ENCODE measurements at places on chromosomes 11 and 22. TPM values are rescaled to one million over a fixed set of nuclear protein-coding genes. Genes with fewer than 3 reads are reported as not detected.

The CDPF1 gene
- 11.2 TPM for polyA plus RNA-seq

The APOA5 gene
- polyA plus RNA-seq: 0.09 TPM

The CDK2AP2 gene
- 105 TPM for polyA plus RNA-seq

The VWCE gene
- polyA plus RNA-seq: 5.1 TPM

The EFCAB6 gene
- 1.5 TPM for polyA plus RNA-seq

The BIK gene
- 2.1 TPM for polyA plus RNA-seq

The SNX32 gene
- polyA plus RNA-seq: 6.3 TPM

The SLC22A24 gene
- not detected for polyA plus RNA-seq

The RELA gene
- polyA plus RNA-seq: 53.8 TPM

The MRPL17 gene
- polyA plus RNA-seq: 58.3 TPM

The SEC14L6 gene
- 1.2 TPM for polyA plus RNA-seq

The MMP1 gene
- polyA plus RNA-seq: 5.5 TPM

The KCNJ1 gene
- polyA plus RNA-seq: not detected

The OR51B5 gene
- polyA plus RNA-seq: 0.30 TPM

The MYO7A gene
- 68.4 TPM for polyA plus RNA-seq

The SLC17A6 gene
- not detected for polyA plus RNA-seq

The FOSL1 gene
- polyA plus RNA-seq: 0.15 TPM

DNA sequence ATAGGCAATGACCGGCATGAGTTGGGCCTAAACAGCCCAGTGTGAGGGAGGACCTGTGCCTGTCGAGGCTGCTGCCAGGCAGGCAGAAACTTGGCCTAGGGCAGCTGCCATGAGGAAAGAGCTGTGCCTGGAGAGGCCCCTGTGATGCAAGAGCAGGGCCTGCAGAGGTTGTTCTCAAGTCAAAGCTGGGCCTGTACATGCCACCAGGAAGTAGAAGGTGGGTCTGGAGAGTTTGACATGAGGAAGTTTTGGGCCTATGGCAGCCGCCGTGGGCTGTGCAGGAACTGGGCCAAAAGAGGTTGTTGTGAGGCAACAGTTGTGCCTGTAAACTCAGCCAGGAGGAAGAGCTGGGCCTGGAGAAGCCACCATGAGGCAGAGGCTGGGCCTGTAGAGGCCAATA lies 43.2 kb downstream of the OR4C45 start:
- no peak for DNase-seq
- no peaks in the 10 kb centered on the region for H3K4me1 ChIP-seq
- H3K27ac ChIP-seq: no peak overlapping the region
- H3K27me3 ChIP-seq: no peaks in the 10 kb centered on the region

GRCh38 chr11:73784080-73784634 lies 3.5 kb upstream of the MRPL48 start:
- no peaks in the 10 kb centered on the region for H3K36me3 ChIP-seq
- DNase-seq: no peak
- H3K27ac ChIP-seq: peak overlapping the region; percentile 82
- H3K27me3 ChIP-seq: no peaks in the 10 kb centered on the region
- H3K4me3 ChIP-seq: no peak overlapping the region

DNA sequence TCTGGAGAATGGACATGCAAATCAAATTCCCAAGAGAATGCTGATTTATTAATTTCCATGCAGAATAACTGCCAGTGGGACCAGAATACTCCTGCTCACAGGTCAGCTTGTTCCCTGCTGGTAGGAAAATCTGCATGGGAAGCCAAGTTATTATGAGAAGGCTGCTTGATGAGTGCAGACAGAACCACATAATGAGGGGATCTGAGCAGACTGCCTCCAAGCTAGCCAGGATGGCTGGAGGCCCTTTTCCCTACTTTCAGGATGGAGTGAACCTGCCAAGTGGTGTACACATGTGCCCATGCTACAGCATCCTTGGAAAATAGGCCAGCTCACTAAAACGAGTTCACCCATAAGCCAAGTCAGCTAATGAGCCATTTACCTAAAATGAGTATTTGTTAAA lies 55.2 kb upstream of the ZBED5 start:
- no peak overlapping the region for H3K27ac ChIP-seq
- no peaks in the 10 kb centered on the region for H3K36me3 ChIP-seq
- no peak overlapping the region for H3K4me3 ChIP-seq
- H3K27me3 ChIP-seq: no peaks in the 10 kb centered on the region

GRCh38 chr11:79086056-79086455 lies 354.8 kb downstream of the TENM4 start:
- H3K27ac ChIP-seq: no peak overlapping the region
- peaks cover 9% of the 10 kb centered on the region for H3K4me1 ChIP-seq
- H3K4me3 ChIP-seq: no peak overlapping the region
- no peaks in the 10 kb centered on the region for H3K36me3 ChIP-seq

DNA sequence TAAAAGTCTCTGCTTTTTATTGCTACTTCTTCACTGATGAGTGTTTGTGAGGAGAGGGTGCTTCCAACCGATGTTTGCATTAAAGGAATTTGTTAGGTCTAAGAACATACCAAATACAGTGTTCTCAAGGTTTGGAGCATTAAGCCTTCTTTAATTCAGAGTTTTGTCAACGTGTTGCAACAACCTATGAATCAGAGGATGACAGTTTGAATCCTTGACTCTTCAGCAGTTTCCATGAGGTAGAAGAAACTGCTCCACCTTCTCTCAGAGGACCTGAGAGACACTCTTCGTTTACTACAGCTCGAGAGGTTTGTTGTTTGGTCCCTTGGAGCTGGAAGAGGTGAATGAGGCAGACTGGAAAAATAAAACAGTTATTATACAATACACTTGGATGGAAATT lies 55.7 kb downstream of the NCAM1 start:
- H3K4me3 ChIP-seq: no peak overlapping the region
- no peaks in the 10 kb centered on the region for H3K4me1 ChIP-seq
- no peak for DNase-seq
- peaks cover 2% of the 10 kb centered on the region for H3K27me3 ChIP-seq
- H3K27ac ChIP-seq: no peak overlapping the region

DNA sequence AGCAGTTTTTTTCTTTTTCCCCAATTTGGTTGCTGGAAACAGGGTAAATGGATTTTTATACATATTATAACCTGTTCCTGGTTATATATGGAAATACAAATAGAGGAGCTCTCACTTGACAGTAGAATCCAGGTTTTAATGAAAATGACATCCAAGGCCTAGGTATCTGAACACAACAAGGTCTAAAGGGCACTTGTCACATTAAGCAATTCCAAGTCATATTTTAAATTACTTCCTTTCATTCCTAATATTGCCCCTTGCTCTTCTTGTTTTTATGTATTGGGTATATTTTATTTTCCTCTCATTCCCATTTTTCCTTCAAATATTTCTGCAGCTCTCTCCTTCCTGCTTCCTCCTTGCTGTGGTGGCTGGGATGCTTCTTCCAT lies 27.1 kb downstream of the CTNND1 start:
- H3K4me1 ChIP-seq: peaks cover 81% of the 10 kb centered on the region
- DNase-seq: peak; percentile 61
- H3K27ac ChIP-seq: peak overlapping the region; percentile 85
- peaks cover 17% of the 10 kb centered on the region for H3K36me3 ChIP-seq
- H3K4me3 ChIP-seq: no peak overlapping the region

- peaks cover 48% of the 10 kb centered on the region for H3K27me3 ChIP-seq
- DNase-seq: no peak
- H3K4me1 ChIP-seq: no peaks in the 10 kb centered on the region
- no peak overlapping the region for H3K4me3 ChIP-seq
- H3K36me3 ChIP-seq: no peaks in the 10 kb centered on the region
These were observed 530.6 kb downstream of the MN1 start for GRCh38 chr22:27270818-27271510.

DNA sequence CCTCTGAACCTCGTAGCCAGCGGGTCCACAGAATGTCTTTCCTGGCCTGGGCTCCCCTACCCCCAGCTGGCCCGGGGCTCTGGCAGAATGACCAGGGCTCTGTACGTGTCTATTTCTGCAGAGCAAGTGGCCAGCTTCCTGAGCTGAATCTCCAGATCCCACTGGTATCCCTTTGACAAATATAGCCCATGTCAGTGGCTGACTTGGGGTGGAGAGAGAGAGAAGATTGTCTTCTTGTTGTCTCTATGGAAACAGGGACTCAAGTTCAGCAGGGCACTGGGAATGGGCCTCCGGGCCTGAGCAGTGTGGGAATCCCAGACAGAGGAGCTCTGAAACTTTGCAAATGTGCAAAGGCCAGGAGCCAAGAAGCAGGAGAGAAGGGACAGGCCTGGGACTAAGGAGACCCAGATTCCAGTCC lies 33.9 kb downstream of the ANO1 start:
- H3K36me3 ChIP-seq: no peaks in the 10 kb centered on the region
- no peaks in the 10 kb centered on the region for H3K27me3 ChIP-seq
- peaks cover 7% of the 10 kb centered on the region for H3K4me1 ChIP-seq
- H3K27ac ChIP-seq: no peak overlapping the region

DNA sequence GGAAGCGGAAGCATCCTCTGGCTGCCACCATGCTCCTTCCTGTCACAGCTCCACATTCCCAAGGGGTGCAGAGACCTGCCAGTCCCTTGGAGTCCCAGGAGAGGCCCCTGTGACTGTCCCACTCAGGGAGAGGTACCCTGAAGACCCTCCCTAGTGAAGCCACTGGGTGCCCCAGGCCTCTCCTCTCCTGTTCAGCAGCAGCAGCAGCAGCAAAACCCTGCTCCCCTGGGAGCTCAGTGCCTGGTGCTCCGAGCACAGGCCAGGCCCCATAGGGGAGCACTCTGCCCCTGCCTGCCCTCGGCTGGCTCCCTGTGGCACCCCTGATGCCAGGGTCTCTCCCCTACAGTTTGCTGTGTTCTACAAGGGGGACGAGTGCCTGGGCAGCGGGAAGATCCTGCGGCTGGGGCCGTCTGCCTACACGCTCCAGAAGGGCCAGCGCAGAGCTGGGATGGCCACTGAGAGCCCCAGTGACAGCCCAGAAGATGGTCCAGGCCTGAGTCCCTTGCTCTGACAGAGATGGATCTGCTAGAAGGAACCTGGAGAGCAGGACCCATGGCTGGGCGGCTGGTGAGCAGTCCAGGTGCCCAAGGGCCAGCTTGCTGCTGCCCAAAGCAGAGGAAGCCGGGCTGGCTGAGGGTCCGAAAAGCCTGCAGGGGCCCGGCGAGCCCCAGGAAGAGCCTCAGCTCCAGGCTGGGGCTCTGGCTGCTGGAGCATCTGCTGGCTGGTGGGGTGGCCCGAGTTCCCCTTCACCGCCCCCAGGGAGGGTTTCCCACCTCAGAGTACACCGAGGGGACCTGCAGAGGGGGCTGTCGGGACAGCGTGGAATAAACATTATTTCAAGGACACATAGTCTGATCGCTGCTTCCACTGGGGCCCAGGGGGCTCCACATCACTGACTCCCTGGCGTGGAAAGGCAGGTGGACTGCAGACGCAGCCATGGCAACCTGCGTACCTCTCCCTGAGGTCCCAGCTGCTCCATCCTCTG lies 21.3 kb downstream of the TRMU start:
- DNase-seq: no peak
- H3K36me3 ChIP-seq: peaks cover 70% of the 10 kb centered on the region
- H3K4me1 ChIP-seq: peaks cover 1% of the 10 kb centered on the region

GRCh38 chr11:10657308-10658271 lies 36.0 kb downstream of the IRAG1 start:
- no peak overlapping the region for H3K27ac ChIP-seq
- H3K4me1 ChIP-seq: peaks cover 8% of the 10 kb centered on the region
- H3K36me3 ChIP-seq: no peaks in the 10 kb centered on the region
- H3K4me3 ChIP-seq: no peak overlapping the region
- DNase-seq: no peak

DNA sequence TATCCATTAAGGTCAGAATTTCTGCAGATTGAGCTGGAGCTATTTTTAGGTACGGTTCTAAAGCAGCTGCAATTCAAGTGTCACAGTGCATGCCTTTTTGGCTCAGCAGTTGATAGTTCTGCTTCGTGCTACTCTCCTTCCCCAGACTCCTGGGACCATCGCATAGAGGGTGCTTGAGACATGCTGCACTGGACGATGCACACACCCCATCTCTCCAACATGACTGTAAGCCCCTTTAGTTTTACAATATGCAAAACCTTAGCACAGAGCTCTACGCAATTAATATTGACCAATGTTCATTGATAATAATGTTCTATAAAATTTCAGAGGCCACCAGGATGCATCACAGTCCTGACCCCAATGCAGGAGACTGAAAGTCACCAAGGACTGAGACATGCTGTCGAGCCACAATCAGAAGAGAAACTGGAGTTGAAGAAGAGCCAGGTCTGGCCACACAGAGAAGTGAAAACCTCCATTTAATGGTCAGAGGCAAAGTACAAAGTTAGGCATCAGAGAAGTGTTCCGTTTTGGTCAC lies 120.9 kb upstream of the ZC3H12C start:
- no peaks in the 10 kb centered on the region for H3K36me3 ChIP-seq
- H3K4me1 ChIP-seq: no peaks in the 10 kb centered on the region
- H3K4me3 ChIP-seq: no peak overlapping the region
- H3K27ac ChIP-seq: no peak overlapping the region
- no peaks in the 10 kb centered on the region for H3K27me3 ChIP-seq
- DNase-seq: no peak

GRCh38 chr11:20008871-20009644 lies 151.2 kb downstream of the DBX1 start:
- H3K36me3 ChIP-seq: no peaks in the 10 kb centered on the region
- no peak overlapping the region for H3K4me3 ChIP-seq
- no peaks in the 10 kb centered on the region for H3K27me3 ChIP-seq
- peaks cover 28% of the 10 kb centered on the region for H3K4me1 ChIP-seq

DNA sequence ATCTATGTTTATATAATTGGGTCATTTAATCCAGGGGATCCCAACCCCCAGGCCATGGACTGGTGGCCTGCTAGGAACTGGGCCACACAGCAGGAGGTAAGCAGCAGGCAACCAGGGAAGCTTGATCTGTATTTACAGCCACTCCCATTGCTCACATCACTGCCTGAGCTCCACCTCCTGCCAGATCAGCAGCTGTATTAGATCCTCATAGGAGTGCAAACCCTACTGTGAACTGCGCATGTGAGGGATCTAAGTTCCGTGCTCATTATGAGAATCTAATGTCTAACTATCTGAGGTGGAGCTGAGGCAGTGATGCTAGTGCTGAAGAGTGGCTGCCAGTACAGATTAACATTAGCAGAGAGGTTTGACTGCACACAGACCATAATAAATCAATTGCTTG lies 32.8 kb downstream of the MS4A2 start:
- DNase-seq: peak; percentile 67
- no peak overlapping the region for H3K27ac ChIP-seq
- H3K27me3 ChIP-seq: no peaks in the 10 kb centered on the region

DNA sequence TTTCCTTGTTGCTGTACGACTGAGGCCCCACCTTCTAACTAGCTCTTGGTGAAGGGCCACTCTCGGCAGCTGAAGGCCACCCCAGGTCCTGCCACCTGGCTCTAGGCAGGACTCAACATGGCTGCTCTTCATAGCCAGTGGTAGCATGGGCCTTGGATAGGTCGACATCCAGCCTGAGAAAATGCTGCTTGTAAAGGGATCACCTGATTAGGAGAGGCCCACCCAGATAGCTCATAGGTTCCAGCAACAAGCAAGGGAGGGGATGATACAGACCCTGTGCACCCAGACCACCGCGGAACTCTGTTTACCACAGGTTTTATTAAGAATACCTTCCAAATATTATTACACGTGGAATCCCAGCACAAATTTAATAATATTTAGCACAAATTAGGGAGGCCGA lies 341.4 kb downstream of the BRD1 start:
- H3K27ac ChIP-seq: no peak overlapping the region
- H3K27me3 ChIP-seq: peaks cover 20% of the 10 kb centered on the region
- H3K4me3 ChIP-seq: no peak overlapping the region
- no peaks in the 10 kb centered on the region for H3K36me3 ChIP-seq
- H3K4me1 ChIP-seq: no peaks in the 10 kb centered on the region
- no peak for DNase-seq

- peaks cover 65% of the 10 kb centered on the region for H3K4me1 ChIP-seq
- peak overlapping the region; percentile 64 for H3K27ac ChIP-seq
- H3K36me3 ChIP-seq: no peaks in the 10 kb centered on the region
- peak overlapping the region; percentile 87 for H3K4me3 ChIP-seq
- H3K27me3 ChIP-seq: no peaks in the 10 kb centered on the region
These were observed 1.1 kb downstream of the CREB3L1 start for GRCh38 chr11:46278387-46279125.

Measured in large intestine (tissue), 12 donors.